ENCODE measurements at places on chromosomes 7 and 10.

GRCh38 chr10:19762026-19762425 is 54.2 kb upstream of the PLXDC2 start:
- no peaks in the 10 kb centered on the region for H3K4me1 ChIP-seq
- H3K27ac ChIP-seq = no peak overlapping the region
- no peaks in the 10 kb centered on the region for H3K36me3 ChIP-seq
- no peaks in the 10 kb centered on the region for H3K27me3 ChIP-seq

DNA sequence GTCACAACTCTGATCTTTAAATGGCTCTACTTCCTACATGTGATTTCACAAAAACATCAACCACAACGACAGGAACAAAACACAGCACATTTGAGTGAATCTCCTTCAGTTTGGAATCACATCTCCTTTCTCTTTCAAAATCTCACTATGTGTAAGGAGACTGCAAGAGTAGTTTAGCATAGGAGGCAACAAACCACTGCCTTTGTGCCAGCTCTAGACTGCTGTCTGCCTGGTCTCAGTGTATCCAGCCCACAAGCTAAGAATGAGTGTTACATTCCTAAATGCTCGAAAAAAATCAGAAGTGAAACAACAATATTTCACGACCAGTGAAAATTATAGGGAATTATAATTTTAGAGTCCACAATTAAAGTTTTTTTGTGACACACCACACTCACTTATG is 217.0 kb upstream of the STEAP4 start:
- H3K36me3 ChIP-seq = no peaks in the 10 kb centered on the region
- H3K27ac ChIP-seq = no peak overlapping the region
- no peaks in the 10 kb centered on the region for H3K4me1 ChIP-seq
- no peak overlapping the region for H3K4me3 ChIP-seq

- no peak for DNase-seq
- no peaks in the 10 kb centered on the region for H3K27me3 ChIP-seq
- H3K4me1 ChIP-seq = peaks cover 7% of the 10 kb centered on the region
- no peaks in the 10 kb centered on the region for H3K36me3 ChIP-seq
These were observed 159.5 kb upstream of the AGR3 start for GRCh38 chr7:17041324-17041723.

GRCh38 chr7:158751751-158752150 is 47.1 kb upstream of the NCAPG2 start:
- no peak overlapping the region for H3K27ac ChIP-seq
- H3K36me3 ChIP-seq = peaks cover 41% of the 10 kb centered on the region
- no peak for DNase-seq
- H3K4me3 ChIP-seq = no peak overlapping the region
- H3K4me1 ChIP-seq = no peaks in the 10 kb centered on the region

DNA sequence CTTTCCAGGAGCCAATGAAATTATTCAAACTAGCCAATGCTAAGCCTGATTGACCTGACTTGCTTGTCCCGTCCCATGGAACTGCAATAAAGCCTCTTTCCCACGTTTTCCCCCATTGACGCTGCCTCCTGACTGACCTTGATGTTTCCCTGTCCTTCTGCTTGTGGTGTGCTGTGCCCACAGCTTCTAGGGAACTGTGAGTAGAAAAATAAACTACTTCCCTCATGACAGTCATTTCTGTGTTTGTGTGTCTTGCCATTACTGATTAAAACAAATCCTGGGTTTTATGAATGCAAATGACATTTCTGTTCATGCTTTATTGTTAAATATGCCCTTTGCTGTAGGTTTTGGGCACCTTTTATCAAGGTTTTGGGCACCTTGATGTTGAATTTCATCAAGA is 91.3 kb upstream of the ABI1 start:
- no peaks in the 10 kb centered on the region for H3K36me3 ChIP-seq
- no peak overlapping the region for H3K4me3 ChIP-seq
- no peak overlapping the region for H3K27ac ChIP-seq
- no peaks in the 10 kb centered on the region for H3K27me3 ChIP-seq
- H3K4me1 ChIP-seq = peaks cover 3% of the 10 kb centered on the region

DNA sequence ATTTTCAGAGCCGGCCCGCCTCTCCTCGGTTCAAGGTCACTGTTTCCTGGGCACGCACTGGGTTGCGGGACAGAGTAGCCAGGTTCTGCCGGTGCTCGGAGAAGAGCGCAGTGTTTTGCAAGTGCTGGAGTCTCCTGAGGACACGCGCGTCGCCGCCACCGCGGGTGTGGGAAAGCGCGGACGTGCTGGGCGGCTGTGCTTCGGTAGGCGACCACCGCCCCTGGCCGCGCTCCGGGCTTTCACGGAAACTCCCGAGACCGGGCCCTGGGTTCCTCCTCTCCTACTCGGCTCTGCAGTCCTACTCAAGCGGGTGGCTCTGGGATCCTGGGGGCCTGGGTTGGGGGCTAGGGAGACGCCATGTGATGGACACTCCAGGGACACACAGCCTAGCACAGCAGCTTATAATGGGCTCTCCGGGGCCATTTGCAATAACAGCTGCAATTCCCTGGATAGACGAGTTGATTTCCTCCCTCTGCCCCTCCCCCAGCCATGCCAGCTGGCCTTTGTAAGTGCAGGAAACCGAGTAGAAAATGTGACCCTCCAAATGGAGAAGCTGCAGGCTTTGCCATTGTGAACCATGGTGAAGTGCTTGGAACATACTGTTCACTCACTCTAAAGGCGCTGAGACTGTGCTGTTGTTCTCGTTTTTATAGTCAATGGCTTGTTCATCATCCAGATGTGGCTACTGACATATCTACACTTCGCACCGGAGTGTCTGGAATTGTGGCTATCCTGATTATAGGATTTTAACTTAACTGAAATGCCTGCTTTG is 2.1 kb downstream of the FRAT1 start:
- peaks cover 30% of the 10 kb centered on the region for H3K4me1 ChIP-seq
- no peaks in the 10 kb centered on the region for H3K36me3 ChIP-seq
- H3K27ac ChIP-seq = peak overlapping the region; percentile 91
- peak overlapping the region; percentile 89 for H3K4me3 ChIP-seq

Measured in activated B cell treated with CpG ODN at 0.5 μM for 24 hours (primary cell).